Right lung (tissue), 10 donors: ENCODE measurements at places on chromosomes 5 and 9.

DNA sequence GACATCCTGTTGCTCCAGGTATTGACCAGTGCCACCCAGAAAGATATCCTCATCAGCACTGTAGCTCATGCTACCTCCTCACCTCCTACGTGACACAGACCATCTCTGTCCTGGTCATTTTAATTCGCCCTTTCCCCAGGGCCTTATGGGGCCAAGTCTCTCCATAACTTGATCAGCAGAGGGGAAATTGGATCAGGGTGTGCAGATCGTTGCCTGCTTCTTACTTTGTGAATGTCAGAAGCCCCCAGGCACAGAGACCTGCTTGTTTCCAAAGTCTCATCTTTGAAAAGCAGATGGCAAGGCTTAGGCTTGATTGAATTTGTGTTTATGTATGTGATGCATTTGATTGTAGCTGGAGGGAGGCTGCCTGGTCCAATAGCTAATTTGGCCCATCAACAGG is 8.8 kb upstream of the DBH start:
- DNase-seq, result no peak

- no peak for DNase-seq
Observed at GRCh38 chr9:17967731-17968130, 388.9 kb downstream of the SH3GL2 start.

- DNase-seq, result peak; percentile 69
Observed at GRCh38 chr9:135156525-135157510, 69.3 kb downstream of the OLFM1 start.

GRCh38 chr5:111255169-111255568 is 31.0 kb downstream of the CAMK4 start:
- DNase-seq, result peak; percentile 17

- DNase-seq, result no peak
Observed at GRCh38 chr5:109418712-109419352, 9.1 kb upstream of the PJA2 start.

GRCh38 chr9:36158122-36158521 is 11.1 kb upstream of the CCIN start:
- peak; percentile 37 for DNase-seq

- DNase-seq, result no peak
Observed at GRCh38 chr5:58016877-58017276, 443.0 kb downstream of the PLK2 start.

DNA sequence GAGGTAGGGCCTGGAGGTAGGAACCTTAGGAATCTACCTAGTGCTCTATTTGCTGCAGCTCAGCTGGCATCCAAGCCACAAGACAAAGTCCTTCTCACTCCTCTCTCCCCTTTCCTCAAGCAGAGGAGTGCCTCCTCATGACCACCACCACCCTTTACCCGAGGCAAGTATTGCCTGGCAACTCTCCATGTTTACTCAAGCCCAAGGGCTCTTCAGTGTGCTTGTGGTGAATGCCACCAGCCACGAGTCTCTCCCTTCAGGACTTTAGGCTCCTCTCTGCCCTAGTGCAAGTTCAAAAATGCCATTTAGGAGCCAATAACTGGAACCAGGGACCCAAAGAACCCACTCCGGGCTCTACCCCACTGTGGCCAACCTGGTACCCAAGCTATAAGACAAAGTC is 514.5 kb upstream of the RGMB start:
- peak; percentile 8 for DNase-seq

DNA sequence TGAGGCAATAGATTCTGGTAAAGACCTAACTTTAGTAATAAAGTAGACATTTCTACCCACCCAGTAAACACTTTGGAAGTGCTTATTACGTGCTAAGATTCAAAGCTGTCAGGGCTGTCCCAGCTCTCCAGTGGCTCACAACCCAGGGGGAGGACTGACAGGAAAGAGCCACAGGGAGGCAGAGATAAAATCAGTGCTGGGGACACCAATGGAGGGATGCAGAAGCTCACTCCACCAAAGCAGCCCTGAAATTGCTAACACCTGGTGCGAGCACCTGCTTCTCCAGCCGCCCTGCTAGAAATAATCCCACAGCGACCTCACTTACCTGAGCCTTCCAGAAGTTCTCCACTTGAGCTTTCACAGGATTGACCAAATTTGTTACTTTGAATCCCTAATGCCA is 501.0 kb downstream of the BNC2 start:
- DNase-seq, result no peak

DNA sequence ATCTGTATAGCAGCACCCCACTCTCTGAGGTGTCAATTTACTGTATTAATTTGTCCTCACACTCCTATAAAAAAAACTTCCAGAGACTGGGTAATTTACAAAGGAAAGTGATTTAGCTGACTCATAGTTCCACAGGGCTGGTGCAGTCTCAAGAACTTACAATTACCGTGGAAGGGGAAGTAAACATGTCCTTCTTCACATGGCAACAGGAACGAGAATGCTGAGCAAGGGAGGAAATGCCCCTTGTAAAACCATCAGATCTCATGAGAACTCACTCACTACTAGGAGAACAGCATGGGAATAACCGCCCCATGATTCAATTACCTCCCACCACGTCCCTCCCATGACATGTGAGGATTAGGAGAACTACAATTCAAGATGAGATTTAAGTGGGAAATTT is 602.6 kb downstream of the MTRR start:
- no peak for DNase-seq

DNA sequence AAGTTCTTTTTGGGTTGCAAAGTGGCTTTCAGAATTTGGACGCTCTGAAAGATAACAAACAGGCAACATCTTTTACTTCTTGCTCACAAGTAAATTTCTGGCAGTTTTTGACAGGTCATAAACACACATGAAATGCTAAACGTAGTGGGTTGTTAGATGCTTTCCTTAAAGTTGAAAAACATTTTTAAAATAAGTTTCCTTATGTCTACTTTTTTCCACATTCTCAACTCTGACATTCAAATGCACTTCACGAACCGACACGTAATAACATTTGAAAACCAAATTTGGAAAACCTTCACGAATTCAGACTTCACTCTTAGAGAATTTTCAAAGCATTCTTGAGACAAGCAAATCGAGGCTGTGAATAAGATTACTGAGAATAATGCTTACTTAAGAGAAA is 26.9 kb downstream of the MTX3 start:
- no peak for DNase-seq

GRCh38 chr5:41219658-41220269 is 6.4 kb upstream of the C6 start:
- no peak for DNase-seq

GRCh38 chr9:128484686-128485413 is 19.7 kb upstream of the GLE1 start:
- DNase-seq, result no peak

DNA sequence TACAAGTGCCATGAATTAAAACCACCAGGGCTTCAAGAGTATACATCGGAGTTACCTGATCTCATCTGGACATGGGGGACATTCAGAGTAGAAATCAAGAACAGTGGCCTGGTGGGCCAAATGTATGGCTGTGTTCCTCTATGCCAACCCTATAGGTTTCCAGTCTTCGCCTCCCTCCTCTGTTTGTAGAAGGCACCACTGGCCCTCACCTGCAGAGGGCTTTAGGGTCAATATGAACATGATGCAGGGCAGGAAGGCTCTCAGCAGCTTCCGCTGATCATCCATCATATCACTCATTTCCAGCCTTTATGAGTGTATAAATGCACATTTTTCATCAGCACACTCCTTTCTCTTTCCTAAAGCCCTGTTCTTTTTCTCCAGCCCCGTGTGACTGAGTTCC is 555.5 kb upstream of the BRINP1 start:
- DNase-seq, result no peak

GRCh38 chr9:111034898-111035539 is 3.3 kb downstream of the LPAR1 start:
- DNase-seq, result no peak

GRCh38 chr5:174409070-174409469 is 315.3 kb upstream of the MSX2 start:
- DNase-seq, result no peak

DNA sequence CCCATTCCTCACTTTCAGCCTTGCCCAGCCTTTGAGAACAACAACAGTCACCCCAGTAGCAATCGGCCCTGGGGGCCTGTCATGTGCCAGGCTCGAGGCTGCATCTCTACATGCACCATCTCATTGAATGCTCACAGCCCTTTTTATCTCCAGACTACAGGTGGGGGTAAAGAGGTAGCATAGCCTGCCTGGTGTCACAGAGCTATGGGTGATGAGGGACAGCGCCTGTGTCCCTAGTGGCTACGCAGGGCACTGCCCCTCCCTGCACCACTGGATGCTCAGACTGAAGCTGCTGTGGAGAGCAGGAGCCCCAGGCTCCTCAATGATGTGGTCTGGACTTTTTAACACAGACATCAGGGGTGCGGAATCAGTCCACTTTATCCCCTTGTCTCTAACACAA is 2.8 kb downstream of the CAMK2A start:
- no peak for DNase-seq

GRCh38 chr9:133539991-133540697 is 5.6 kb downstream of the ADAMTSL2 start:
- DNase-seq, result no peak

DNA sequence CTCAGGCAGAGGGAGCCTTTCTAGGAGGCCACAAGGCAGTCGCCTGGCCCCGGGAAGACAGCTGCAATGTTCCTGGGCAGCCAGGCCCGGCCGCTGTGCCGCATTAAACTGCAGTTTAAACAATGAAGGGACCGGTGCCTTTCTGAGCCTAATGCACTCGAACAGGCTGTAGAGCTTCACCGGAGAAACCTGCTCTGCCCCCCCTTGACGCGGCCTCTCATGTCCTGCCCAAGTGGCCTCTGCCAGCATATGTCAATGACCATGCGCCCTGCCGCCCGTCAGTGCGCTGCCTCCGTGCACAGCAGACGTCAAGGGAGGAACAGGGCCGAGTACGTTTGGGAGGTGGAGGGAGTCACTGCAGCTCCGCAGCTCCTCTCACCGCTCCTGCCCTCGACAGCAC is 38.4 kb upstream of the BARHL1 start:
- DNase-seq, result peak; percentile 15

- DNase-seq, result no peak
Observed at GRCh38 chr5:109125755-109126429, 283.9 kb downstream of the PJA2 start.

DNA sequence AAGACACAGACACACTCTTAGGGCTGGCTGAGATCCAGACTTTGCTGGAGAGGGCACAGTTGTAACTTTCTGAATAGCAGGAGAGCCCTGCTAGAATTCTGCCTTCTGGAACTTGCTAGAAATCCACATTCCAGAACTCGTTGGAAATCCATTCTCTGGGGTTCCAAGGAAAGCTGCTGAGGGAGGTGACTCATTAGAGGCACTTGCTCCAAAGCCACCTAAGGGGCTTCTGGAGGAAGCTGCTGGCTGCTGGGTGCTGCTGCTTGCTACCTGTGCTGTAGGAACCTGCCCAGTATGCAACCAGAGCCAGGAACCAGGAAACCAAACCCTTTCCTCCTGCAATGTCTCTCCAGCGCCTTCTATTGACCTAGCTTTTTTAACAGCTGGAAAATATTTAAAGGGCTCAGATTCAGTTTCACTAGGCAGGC is 4.1 kb upstream of the TLE4 start:
- no peak for DNase-seq

DNA sequence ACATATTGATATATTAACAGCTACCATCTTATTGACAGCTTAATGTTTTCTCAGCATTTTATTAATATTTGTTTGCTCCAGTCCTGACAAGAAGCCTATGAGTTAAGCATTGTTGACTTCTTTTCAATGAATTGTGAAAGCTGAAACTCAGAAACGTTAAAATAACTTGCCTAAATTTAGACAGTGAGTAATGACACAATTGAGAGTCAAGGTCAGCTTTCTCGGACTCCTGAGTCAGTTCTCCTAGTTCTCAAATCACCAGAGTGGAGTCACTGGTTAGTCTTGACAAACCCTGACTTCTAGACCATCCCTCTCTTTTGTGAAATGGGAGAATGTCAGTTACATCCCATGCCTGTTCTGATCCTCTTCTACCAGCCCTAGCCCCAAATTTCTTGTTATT is 222.7 kb upstream of the ACO1 start:
- DNase-seq, result no peak

DNA sequence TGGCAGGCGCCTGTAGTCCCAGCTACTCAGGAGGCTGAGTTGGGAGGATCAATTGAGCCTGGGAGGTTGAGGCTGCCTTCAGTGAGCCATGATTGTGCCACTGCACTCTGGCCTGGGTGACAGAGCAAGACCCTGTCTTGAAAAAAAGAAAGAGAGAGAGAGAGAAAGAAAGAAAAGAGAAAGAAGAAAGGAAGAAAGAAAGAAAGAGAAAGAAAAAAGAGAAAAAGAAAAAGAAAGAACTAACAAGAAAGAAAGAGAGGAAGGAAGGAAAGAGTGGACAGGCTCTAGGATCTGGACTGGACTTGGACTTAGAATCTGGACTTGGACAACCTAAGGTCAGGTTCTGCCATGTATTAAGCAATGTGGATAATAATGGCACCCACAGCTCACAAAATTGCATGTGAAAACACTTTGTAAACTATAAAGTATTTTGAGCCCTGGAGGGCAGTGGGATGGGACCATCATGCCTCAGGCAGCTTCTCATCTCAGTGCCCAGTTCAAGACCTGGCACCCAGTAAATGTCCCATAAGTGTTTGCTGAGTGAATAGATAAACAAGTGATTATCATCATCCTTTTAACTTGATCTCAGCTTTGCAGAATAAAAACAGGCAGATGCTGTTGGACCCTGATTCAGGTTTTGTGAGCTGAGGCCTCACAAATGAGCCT is 12.8 kb upstream of the PHF19 start:
- DNase-seq, result no peak

- DNase-seq, result no peak
Observed at GRCh38 chr9:127783111-127784008, 2.5 kb upstream of the CDK9 start.

DNA sequence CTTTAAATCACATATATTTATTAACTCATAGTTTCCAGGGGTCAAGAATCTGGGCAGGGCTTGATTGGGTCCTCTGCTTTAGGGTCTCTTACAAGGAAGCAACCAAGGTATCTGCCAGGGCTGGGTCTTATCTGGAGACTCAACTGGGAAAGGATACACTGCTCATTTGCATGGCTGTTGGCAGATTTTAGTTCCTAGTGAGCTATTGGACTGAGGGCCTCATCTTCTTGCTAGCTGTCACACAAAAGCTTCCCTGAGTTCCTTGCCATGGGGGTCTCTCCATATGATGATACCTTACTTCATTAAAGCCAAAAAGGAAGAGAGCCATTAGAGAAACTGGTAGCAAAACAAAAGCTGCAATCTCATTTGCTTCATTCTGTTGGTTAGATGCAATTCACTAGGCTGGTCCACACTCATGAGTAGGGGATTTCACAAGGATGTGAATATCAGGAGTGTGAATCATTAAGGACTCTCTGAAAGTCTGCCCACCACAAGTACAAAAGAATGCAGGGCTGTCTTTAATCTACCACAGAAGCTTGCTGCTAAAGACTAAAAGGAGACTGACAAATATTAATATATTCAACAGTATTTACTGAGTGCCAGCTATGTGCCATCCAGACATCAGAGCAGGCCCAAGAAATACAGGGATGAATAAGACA is 42.0 kb upstream of the TIMD4 start:
- no peak for DNase-seq

DNA sequence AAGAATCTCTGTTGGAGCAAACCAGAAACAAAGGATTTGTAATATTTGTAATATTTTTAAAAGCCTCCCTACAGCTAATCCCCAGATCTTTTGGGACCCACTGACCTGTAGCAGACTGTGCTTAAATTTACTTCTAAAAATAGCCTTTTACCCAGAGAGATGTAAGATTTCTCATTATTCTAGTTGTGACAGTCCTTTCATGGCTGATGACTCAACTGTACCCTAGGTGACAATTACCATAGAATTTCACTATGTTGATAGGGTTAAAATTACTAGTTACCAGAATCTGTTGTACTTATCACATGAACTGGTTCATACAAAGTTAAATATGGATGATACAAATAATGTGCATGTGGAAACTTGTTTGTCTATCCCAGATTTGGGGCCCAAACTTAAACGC is 543.9 kb upstream of the SEMA6A start:
- no peak for DNase-seq
